Ureter (tissue), 1 donor: ENCODE measurements at places on chromosomes 3 and 15. TPM values are rescaled to one million over a fixed set of nuclear protein-coding genes. Genes with fewer than 3 reads are reported as not detected.

DNA sequence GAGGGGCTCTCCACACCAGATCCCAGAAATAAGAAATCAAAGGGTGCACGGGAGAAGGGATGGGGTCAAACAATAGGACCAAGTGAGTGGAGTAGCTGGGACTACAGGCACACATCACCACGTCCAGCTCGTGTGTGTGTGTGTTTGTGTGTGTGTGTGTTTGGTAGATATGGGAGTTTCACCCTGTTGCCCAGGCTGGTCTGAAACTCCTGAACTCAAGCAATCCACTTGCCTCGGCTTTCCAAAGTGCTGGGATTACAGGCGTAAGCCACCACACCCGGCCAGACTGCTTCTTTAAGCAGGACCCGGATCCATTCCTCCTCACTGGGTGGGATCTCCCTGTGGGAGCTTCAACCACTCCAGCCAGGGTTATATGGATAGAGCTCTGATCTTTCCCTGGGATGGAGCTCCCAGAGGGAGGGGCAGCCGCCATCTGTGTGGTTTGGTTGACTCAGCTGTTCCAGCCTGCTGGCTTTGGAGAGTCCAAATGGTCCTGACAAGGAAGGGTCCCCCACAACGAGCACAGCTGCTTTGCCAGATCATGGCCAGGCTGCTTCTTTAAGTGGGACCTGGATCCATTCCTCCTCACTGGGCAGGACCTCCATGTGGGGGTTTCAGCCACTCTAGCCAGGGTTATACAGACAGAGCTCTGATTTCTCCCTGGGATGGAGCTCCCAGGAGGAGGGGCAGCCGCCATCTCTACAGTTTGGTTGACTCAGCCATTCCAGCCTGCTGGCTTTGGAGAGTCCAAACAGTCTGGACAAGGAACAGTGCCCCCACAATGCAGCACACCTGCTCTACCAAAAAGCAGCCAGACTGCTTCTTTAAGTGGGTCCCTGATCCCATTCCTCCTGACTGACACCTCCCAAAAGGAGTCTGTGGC lies 9.1 kb upstream of the AVEN start:
- no peak for DNase-seq

GRCh38 chr3:159356606-159357005 lies 554.8 kb downstream of the MFSD1 start:
- DNase-seq, result no peak

DNA sequence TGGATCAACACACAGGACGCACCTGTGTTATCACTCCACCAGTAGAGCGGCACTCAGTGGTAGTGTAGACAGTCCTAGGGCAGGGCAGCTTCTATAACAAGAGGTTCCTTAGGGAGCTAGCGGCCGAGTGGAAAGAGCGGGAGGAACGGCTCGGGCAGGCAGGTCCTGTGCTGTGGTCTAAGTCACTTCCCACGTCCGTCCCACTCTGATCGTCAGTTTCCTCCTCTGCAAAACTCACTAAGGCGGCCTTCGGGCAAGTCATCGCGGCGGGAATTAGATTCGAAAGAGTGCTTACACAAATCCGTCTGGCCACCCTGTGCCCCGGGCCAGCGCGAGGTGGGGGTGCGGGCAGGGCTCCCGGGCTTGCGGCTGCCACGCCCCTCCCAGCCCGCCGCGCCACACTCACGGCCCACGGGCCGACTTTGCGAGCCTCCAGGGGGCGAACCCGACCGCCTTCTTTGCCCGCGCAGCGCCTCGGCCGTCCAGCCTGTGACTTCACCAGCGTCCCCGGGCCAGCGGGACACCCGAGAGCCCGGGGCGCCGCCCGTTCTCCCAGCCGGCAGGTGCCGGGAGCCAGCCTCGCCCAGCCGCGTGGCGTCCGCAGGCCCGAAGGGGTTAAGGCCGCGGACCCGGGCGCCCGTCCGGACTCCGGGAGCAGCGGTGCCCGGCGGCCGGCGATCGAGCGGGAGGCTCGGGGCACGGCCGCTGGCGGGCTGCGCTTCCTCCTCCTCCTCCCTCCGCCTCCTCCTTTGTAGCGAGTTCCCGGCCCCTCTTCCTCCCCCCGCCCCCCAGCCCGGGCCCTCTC lies 416 bp upstream of the CORO2B start:
- DNase-seq, result peak; percentile 67

DNA sequence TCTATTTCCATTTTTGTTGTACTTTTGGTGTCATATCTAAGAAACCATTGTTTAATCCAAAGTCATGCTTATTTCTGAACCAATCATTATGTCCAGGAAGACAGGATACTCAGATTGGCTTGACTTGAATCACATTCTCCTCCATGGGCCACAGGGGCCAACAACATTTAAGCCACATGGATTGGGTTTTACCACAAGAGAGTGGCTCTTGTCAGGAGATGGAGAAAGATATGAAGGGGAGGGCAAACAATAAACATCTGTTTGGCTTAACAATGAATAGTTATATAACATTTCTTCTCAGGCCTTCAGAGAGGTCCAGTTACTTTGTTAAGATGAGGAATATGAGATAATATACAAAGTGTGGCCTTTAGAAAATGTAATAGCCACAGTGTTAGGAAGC lies 44.6 kb downstream of the GXYLT2 start:
- no peak for DNase-seq

DNA sequence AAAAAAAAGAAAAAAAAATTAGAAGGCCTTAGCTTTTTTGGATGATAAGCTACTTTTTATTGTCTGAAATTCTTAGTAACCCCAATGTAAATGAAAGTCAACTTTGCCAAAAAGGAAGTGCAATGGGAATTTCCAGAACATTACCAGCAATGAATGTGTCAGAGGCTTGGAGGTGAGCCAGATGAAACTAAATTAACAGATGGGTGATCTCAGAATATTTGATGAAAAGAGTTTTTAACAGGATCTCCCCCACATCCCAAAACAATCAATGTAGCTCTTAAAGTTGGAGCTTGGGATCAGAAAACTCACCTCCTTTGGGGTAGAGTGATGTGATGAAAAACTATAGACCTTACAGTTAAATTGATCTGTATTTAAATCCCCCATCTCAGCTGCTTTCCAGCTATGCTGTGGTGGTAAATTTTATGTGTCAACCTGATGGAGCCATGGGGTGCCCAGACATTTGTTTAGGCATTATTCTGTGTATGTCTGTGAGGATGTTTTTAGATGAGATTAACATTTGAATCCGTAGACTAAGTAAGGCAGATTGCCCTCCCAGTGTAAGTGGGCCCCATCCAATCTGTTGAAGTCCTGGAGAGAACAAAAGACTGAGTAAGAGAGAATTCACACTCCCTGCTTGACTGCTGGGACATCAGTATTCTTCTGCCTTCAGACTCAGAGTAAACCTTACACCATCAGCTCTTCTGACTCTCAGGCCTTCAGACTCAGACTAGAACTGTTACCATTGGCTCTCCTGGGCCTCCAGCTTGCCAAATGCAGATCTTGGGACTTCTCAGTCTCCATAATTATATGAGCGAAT lies 84.3 kb upstream of the TNFSF10 start:
- no peak for DNase-seq

DNA sequence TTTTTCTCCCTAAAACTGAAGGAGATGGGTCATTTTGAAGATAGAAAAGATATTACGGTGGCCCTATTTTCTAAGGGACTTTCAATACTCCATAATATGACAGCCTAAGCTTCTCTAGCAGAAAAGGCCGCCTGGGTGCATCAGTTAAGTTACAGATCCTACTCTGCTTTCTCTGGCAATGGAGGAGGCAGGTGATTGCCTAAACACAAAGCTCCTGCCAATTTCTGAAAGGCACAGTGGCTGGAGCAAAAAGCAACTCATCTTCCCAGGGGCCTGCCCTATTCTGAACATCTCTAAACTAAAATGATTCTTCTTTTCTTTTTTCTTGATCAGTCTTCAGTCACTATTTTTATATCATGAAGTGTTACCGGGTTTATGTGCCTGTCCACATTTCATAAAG lies 276.7 kb downstream of the CNTN4 start:
- DNase-seq, result no peak

DNA sequence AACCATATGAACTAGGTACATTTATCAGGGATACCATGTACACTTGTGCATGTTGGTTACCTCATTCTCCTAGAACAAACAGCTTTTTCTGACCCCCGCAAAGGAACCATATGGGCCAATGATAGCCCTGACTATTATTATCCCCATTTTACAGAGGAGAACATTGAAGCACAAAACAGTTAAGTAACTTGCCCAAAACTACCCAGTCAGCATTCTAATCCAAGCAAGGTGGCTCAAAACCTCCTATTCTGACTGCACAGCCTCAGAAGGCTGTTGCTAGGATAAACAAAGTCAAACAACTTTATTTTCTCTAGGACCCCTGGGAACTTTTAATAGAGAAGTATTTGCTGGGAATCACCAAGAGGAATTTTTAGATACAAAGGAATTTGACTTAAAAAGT lies 36.7 kb downstream of the CFAP44 start:
- DNase-seq, result no peak

DNA sequence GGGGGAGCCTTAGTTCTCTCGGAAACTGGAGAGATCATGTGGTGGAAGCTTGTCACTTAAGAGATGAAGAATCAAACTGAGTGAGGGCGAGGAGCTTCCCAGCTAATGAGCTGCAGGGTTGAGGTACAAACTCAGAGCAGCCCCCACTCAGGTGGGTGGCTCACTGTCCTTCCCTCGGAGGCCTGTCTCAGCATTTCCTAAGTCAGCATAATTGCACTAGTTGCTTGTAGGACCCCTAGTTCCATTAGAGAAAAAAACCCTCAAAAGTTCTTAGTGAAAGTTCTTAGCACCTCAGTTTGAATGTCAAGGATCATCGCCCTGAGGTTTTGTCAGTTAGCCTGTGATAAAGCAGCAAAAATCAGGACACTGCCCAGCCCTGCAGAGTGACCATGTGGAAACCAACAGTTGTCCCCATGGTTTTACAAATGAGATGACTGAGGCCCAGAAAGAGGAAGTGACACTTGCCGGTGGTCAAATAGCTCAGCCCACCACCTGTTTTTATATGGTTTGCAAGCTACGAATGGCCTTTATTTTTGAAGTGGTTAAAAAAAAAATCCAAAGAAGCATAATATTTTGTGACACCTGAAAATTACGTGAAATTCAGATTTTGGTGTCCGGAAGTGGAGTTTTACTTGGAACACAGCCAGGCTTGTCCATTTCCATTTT lies 11.9 kb downstream of the SMAD6 start:
- no peak for DNase-seq

GRCh38 chr3:169466990-169467389 lies 196.5 kb downstream of the MECOM start:
- no peak for DNase-seq

GRCh38 chr15:82315519-82316246 lies 33.6 kb downstream of the GOLGA6L10 start:
- DNase-seq, result peak; percentile 28

GRCh38 chr3:13027154-13027553 lies 46.1 kb downstream of the IQSEC1 start:
- DNase-seq, result no peak

- no peak for DNase-seq
Measured at GRCh38 chr15:83471307-83471866, 24.2 kb downstream of the SH3GL3 start.

DNA sequence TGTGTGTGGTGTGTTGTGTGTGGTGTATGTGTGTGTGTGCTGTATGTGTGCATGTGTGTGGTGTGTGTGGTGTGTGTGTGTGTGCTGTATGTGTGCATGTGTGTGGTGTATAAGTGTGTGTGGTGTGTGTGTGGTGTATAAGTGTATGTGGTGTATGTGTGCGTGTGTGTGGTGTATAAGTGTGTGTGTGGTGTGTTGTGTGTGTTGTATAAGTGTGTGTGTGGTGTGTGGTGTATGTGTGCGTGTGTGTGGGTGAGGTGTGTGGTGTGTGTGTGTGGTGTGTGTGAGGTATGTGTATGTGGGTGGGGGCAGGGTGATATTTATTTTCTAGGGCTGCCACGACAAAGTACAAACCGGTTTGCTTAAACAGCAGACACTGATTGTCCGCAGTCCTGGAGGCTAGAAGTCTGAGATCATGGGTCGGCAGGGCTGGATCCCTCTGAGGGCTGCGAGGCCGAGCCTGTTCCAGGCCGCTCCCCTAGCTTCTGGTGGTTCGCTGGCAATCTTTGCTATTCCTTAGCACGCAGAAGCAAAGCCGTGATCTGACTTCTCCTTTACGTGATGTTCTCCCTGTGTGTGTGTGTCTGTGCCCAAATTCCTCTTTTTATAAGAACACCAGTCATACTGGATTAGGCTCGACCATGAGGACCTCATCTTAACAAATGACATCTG lies 160.2 kb downstream of the XXYLT1 start:
- no peak for DNase-seq

DNA sequence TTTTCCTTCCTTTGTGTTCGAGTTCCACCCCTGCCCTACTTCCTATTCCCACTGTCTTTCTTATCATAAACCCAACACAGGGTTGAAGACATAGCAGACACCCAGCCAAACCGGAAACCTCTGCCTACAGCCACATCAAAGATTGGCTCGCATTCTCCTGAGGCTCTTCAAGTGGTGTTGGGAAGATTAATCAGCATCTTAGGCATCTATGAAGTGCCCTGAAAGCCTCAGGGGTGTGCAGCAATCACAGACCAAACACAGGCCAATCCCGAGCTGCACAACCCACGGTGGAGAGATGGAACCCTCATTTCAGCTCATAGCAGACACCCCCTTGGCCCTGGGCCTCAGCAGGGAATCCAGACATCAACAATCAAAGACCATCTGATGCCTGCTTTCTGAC lies 255.9 kb downstream of the XXYLT1 start:
- no peak for DNase-seq

- DNase-seq, result no peak
Measured at GRCh38 chr3:33482111-33482521, 41.9 kb upstream of the UBP1 start.

Gene NR2F2
- 90.8 TPM for total RNA-seq

Gene PLA2G4E
- 0.34 TPM for total RNA-seq

DNA sequence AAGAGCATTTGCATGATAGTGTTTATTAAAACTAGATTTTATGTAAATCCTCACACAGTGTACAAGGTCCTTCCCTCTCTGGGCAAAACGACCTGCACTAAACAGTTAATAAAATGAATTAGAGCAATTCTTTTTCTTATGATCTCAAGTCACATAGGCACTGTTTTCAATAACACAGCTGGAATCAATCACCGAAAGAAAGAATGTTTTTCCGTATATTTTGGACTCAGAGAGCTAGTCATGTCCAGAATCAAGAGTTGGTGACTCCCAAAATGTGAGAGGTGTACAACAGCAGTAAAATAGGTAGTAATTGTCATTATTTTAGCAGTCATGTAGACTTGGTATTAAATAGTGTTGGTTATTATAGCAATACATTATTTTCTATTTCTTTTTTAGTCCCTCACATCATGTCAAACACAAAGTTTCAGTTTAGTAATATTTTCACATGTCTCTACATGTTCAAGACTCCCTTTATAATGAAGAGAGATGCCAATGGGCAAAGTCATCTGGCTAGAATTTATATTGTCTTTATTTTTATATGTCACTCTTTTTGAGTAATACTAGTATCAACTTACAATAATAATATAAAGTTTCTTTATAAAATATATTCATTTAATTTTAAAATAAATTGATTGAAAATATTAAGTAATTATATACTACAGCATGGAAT lies 448.6 kb upstream of the CDIN1 start:
- DNase-seq, result no peak

- no peak for DNase-seq
Measured at GRCh38 chr3:133124511-133124910, 86.3 kb downstream of the TMEM108 start.
